NCI-H2171 (cell line): ENCODE measurements at places on chromosomes 6 and 20.

- DNase-seq: no peak
Measured at GRCh38 chr6:169960886-169961611, 209.6 kb downstream of the ERMARD start.

DNA sequence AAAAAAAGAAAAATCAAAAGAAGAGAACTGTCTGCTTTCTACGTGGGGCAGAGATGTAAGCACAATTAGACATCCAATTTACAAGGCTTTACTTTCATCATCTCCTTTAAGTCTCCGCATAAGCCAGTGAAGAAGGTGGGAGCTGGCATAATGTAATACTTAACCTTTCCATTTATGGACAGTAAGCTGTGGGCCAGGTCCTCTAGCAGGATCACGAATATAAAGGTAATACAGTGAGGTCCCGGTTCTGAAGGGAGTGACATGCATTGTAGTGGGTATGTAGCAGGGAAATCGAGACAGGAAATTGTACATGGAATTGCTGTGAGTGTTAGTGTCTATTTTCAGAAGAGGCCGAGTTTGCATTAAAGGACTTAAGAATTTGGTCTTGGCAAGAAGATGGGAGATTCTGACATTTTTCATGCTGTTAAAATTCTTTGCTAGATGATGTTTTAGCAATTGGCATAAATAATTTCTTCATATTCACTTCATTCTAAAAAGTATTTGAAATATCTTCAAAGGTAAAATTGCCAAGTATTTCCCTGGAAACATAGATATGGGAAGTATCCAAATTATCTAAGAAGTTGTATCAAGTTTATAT, 20.4 kb upstream of the POPDC3 start:
- no peak for DNase-seq

- DNase-seq: no peak
Measured at GRCh38 chr6:144093236-144093635, 2.1 kb downstream of the SF3B5 start.

- DNase-seq: no peak
Measured at GRCh38 chr6:113018351-113019151, 671.4 kb downstream of the RFPL4B start.

DNA sequence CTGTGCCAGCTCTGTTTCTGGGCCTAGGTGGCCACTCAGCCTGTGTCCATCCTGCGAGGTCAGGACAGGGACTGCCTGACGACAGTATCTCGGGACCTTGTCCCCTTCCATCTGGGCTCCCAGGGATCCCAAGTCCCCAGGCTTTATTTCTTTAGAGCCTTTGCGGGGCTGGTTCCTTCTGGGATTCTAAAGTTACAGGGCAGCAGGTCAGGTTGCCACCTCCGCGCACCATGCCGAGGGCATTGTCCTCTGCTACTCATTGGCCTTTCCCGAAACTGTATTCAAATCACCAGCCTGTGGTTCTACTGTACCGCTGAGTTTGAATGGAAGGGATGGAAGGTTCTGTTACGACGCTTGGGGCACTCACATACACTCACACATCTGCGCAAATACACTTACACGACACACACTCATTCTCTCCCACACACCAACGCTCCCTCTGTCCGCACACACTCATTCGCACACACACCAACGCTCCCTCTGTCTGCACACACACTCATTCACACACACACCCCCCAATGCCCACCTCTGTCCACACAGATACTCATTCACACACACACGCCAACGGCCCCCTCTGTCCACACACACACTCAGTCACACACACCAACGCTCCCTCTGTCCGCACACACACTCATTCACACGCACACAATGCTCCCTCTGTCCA, 59.8 kb upstream of the THBS2 start:
- DNase-seq: no peak

- no peak for DNase-seq
Measured at GRCh38 chr6:156161471-156161870, 615.7 kb upstream of the ARID1B start.

- DNase-seq: no peak
Measured at GRCh38 chr6:89862273-89862672, 32.0 kb upstream of the GJA10 start.

- DNase-seq: peak; percentile 86
Measured at GRCh38 chr20:44728801-44729443, 13.8 kb downstream of the CCN5 start.

DNA sequence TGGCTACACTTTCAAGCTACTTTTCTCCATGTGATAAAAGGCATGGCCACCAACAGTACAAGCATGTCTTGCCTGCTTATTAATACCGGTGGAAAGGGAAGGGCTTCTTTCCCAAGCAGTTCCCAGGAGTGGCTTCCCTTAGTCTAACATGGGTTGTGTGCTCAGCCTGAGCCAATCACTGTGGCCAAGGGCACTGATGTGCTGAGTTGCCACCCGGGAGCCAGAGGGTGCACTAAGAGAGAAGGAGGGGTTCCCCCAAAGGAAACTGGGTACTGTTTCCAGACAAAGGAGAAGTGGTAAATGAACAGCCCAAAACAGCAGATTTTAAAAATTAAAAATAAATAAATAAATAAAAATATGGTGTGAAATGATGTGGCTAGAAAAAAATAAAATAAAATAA, 68.5 kb downstream of the BANF2 start:
- DNase-seq: no peak

- no peak for DNase-seq
Measured at GRCh38 chr6:147831356-147831755, 322.9 kb downstream of the SAMD5 start.

- no peak for DNase-seq
Measured at GRCh38 chr20:13898012-13898612, 92.3 kb downstream of the SEL1L2 start.

- DNase-seq: no peak
Measured at GRCh38 chr6:169974663-169975062, 223.2 kb downstream of the ERMARD start.

DNA sequence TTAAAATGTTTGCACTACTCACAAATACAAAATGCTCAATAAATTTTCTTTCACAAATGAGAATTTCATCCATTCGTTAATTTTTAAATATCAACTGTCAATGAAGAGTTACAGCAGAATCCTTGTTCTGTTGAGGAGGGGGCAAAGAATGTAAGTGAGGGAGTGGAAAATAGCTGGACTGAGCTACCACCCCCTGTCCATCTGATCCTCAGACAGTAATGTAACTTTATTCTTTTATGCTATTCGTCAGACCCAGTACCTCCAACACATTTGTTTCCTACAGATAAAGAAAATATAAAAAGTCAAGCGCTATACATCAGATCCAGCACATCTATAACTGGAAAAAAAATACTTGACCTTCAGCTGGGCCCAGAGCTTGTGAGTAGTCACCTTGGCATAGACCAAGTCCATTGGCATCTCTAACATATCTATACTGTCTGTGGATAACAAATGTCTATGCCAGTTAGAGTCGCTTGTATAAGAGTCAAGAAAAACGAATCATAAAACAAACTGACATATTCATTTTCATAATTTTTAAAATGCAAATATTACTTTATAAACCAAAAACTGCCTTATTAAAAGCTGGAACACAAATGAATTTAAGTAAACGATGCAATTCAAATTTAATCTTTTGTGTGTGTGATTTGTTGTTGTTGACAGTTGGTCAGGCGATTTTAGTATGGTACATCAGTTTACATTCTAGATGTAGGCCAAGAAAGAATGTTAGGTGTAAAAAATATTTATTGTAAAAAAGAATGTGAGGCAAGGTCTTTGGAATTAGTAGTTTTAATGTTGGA, 57.2 kb upstream of the HFE start:
- DNase-seq: no peak

GRCh38 chr6:158008864-158009113, 27.1 kb downstream of the SYNJ2 start:
- no peak for DNase-seq

GRCh38 chr20:19376451-19377229, 164.2 kb downstream of the SLC24A3 start:
- no peak for DNase-seq

GRCh38 chr6:139577763-139578604, 203.5 kb upstream of the CITED2 start:
- no peak for DNase-seq

DNA sequence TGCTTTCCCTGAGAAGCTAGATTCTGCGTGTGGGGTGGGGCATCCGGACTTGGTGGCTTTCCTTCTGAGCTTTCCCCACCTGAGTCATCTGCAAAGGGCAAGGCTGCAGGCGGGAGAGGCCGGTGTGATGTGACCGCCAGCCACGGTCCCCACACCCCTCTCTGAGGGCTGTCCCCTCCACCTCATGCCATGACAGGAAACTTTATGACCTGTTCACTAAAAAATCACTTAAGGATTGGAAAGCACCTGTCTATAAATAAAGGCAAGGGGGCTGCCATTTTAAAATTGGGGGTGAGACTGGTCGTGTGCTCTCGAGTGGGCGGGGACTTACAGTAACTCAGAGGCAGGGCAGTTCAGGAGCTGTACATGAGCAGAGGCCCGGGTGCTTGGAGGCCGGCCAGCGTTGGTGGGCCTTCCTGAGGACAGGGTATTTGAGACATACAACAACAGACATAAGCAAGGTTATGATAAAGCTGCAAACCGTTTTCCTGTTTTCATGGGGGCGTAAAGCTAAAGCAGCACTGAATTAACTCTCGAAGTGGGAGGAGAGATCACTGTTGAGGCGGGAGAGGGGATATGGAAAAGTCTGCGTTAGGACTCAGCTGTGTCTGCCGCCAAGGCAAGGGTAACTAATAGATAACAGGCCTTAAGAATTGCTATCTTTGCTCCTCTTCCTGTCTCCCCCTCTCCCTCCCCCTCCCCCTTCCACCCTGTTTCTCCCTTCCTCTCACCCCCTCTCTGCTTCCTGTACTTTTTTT, 16.1 kb upstream of the SERPINB1 start:
- DNase-seq: no peak

- DNase-seq: peak; percentile 49
Measured at GRCh38 chr6:13357551-13358075, 29.3 kb upstream of the TBC1D7 start.

- DNase-seq: no peak
Measured at GRCh38 chr20:63028461-63028921, 21.7 kb upstream of the BHLHE23 start.

GRCh38 chr6:4661391-4661790, 114.8 kb upstream of the CDYL start:
- no peak for DNase-seq

DNA sequence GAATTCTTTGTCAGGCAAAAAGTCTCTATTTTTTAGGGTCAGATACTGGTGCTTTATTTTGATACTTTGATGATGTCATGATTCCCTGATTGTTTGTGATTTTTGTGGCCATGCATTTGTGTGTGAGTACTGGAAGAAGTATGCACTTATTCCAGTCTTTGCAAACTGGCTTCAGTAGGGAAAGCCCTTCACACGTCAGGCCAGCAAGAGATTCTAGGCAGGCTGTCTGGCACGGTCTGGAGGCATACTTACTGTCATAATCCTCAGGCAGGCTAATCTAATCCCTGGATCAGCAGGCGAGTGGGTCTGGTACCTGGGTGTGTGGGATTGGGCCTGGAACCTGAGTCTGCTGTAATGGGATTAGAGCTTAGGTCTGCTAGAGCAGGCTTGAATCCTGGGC, 391.8 kb upstream of the MMS22L start:
- no peak for DNase-seq

DNA sequence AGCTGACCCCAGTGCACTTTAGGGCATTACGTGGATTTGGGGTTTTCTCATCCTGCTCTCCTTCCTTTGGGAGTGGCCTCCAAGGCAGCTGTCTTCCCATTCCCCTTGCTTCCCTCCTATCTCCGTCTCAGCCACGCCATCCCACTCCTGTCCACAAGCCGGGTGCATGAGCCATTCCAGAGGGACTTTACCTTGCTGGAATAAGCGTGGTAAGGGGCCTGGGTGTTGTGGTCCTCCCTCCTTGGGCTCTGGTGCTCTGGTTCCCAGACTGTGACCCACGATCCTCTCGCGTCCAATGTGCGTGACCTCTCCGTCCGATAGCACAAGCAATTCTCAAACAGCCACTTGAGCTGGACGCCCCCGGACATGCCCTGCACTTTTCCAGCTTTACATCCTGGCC, 60.6 kb upstream of the NKX2-2 start:
- DNase-seq: no peak

DNA sequence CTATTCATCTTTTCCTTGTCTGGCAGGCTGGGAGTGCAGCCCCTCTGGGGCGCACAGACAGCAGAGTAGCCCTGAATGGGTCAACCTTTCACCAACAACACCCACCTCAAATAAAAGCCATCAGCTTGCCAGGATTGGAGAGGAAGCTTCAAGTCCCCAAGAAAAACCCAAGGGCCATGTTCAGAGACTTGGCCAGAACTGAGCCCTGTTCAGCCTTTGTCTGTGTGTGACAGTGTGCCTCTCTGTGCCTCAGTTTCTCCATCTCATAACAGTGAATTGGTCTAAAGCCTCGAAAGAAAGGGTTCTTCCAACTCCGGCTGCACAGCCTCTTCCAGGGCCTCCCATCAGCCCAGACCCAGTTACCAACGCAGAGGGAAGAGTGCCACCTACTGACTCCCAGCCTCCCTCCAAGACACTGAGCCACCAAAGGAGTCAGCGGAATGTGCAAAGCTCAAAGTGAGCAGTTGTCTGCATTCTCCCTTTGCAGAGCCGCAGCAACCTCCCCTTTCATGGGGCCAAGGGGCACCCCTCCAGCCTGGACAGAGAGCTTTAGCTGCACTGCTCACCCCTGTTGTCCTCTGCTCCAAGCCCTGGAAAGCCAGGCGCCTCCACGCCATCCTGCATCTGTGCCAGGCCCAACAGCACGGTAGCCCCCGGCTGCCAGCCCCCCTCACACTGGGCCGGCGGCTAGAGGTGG, 82.7 kb upstream of the TOP1 start:
- no peak for DNase-seq

- no peak for DNase-seq
Measured at GRCh38 chr6:113930183-113930582, 40.8 kb downstream of the HDAC2 start.

GRCh38 chr20:37931153-37931922, 28.4 kb downstream of the VSTM2L start:
- no peak for DNase-seq

- DNase-seq: no peak
Measured at GRCh38 chr6:167976708-167977107, 20.8 kb upstream of the KIF25 start.

GRCh38 chr6:159464816-159465215, 228.2 kb downstream of the SOD2 start:
- DNase-seq: no peak

- DNase-seq: no peak
Measured at GRCh38 chr6:101443315-101443714, 49.8 kb downstream of the GRIK2 start.

- no peak for DNase-seq
Measured at GRCh38 chr20:52864916-52865605, 107.1 kb upstream of the TSHZ2 start.

- DNase-seq: no peak
Measured at GRCh38 chr20:48862279-48862678, 34.5 kb upstream of the PREX1 start.
